Myocyte (in vitro differentiated cells): ENCODE measurements at places on chromosomes 3 and 15. TPM values are rescaled to one million over a fixed set of nuclear protein-coding genes. Genes with fewer than 3 reads are reported as not detected.

The SAMD7 gene
- not detected in 2 replicates for total RNA-seq

DNA sequence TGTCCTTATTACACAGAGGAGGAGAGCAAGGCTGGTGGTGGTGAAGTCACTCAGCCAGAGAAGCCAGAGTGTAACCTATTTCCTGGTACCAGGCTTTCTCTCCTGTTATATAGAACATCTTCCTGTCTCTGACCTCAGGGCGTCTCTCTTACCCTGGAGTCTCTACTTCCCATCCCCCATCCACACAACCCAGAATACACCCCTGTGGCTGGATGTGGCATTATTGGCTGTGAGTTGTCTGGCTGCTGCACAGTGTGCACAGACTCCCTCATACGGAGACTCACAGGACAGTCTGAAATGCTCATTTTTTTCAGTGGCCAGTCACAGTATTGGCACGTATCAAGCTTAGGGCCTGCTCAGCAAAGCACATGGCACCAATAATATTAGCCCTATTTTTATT, 8.6 kb downstream of the PODXL2 start:
- no peak for DNase-seq

DNA sequence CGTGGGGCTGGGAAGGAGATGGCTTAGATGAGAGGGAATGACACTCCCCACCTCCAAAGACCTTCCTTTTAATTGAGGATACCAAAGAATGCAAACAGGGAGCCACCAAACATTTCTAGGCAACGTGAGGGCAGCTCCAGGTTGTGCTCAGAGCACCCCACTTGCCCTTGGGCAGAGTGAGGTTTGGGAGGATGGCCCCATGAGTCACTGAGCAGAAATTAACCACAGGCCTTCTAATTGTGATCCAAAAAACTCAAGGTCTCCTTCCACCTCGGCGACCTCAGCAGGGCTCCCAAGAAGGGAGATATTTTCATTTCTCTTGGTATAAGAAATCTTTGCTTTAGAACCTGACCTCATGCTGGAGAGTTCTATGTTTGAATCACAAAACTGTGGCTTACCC, 305.0 kb upstream of the TPM1 start:
- DNase-seq, result no peak

GRCh38 chr15:51307811-51308210, 30.6 kb downstream of the CYP19A1 start:
- DNase-seq, result no peak

DNA sequence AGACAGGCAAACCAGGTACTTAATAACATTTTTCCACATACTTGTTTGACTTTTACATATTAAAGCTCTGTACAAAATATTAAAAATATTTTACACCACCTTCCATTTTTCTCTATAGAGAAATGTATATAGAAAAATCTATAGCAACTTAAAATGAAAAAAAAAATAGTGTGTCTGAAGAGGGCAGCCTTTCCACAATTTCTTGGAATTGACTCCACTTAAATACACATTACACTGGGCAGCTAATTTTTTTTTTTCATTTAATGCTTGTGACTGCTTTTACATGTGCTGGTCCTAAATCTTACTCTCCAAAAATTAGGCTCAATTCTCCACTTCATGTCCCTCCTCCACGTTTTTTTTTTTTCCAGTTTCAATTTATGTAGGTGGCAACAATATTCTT, 427.0 kb upstream of the RBMS3 start:
- DNase-seq, result peak; percentile 30
